ENCODE measurements at places on chromosomes 7 and 10.

DNA sequence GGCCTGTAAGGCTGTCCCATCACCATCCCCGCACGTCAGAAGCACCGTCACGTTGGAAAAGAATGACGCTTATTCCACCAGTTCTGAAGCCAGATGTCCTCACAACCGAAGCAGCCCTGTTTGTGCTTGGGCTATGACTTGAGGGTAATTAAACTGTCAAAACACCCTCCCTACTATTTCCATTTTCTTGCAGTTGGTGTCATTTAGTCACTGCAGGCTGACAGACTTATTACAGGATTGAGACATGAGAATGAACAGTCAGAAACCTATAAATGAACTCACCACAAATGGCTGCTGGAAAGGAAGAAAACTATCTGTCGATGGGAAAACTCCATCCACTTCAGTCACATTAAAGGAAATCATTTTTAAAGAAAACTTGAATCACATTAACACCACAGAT, 85.3 kb downstream of the VOPP1 start:
- no peak for DNase-seq

DNA sequence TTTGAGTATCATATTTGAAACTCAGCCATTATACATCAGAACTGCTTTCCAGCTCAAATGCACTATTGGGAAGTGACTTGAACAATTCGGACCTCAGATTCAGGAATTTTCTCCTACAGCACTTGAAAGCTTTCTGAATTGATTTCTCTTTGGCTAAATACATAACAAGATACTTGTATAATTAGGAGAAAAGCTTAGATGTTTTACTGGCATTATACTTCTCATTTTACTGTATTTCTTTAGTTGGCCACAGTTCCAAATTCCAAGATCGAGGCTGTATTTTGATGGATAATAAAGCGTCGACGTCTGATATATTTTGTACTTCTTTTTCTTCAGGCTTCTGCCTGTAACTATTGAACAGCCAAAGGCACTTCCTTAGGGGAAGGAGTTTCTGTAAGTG, 26.7 kb upstream of the LYZL2 start:
- no peak for DNase-seq

- DNase-seq, result no peak
Observed at GRCh38 chr7:114916261-114916892, 5.5 kb upstream of the MDFIC start.

DNA sequence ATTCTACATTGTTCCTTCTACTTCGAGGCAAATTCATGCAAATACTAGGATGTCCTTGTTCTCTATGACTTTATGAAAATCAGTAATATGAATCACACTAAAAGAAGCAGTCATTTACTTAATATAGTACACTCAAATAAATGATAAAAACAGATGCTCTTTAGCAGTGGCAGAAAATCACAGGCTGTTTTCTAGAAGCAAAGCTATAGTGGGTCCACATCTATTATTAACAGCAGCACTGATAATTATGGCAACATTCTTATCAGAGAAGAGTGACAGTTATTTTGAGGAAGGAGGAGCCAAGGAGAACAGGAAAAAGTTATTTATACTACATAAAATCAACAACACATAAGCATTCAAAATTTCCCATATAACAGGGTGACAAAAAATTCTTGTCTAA, 16.5 kb downstream of the KIF5B start:
- DNase-seq, result no peak

DNA sequence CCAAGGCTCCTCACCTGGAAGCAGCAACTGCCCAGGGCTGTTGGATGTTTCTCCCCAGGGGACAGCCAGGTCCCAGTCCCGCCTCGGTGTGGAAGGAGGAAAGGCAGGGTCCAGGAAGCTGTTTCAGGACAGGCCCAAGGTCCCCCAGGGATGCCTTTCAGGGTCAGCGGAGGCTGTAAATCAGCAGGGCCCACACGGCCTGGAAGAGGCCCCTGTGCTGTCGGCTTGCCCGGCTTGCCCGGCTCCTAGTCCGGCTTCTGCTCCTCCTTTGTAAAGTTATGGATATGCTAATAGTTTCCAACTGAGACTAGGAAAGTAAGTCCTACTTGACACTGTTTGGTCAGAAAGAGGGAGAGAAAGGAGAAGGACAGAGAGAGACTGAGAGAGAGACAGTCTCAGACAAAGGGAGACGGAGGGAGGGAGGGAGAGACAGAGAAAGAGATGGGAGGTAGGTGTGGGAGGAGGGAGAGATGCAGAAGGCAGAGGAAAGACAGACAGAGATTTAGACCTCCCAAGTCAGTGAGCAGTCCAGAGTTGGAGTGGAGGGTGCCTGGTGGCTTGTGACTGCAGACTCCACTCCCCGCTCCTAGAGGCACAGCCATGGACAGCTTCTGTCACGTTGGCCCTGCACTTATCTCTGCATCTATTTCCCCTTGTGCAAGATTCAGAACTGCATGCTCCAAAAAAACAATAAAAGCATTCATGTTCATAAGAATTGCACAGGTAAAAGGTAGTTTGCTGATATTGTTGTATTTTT, 10.5 kb downstream of the IKZF1 start:
- DNase-seq, result peak; percentile 41

- DNase-seq, result no peak
Observed at GRCh38 chr10:76080451-76080850, 649.0 kb downstream of the LRMDA start.

GRCh38 chr7:33410266-33410665, 280.9 kb downstream of the BBS9 start:
- no peak for DNase-seq

DNA sequence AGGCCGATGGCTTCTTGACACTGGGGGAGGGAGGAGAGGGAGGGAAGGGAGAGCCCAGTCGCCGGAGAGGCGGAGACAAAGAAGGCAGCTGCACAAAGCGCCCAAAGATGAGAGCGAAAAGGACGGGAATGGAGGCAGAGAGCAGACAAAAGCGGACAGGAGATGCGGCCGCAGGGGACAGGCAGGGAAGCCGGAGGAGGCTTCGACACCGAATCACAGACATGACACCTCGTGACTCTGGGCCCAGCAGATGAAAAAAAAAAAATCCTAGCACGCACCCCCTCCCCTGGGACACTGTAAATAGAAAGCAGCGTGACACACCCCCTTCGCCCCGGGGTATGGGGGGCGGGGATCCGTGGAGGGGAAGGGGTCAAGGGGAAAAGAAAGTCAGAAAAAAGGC, 976 bp downstream of the NAT16 start:
- peak; percentile 81 for DNase-seq

GRCh38 chr7:71497256-71497946, 365.5 kb downstream of the GALNT17 start:
- no peak for DNase-seq

DNA sequence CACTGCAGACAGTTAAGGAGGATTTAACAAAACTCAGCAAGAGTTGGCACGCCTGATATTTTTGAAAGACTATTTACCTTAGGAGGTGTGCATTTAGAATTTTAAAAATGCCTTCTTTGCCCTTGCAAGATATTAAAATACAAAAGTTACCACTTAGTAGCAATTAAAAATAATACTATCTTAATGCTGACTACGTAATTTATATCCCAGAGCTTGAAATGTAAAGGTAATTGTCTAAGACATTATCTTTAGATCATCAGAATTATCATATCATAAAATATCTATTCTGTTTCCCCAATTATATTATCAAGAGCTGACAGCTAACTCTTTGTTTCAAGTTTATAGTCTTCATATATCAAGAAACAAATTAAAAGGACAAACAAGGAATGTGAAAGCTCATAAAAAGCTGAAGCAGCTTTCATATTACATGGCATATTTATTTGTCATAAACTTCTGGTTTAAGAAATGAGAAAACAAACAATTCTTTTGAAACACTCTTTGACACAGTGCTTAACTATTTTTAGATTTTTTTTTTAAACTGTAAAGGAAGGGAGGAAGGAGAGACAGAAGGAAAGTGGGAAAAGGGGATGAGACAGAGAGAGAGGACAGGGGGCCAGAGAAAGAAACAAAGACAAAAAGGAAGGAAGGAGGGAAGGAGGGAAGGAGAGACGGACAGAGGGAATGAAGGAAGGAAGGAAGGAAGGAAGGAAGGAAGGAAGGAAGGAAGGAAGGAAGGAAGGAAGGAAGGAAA, 73.5 kb downstream of the RTKN2 start:
- DNase-seq, result no peak

DNA sequence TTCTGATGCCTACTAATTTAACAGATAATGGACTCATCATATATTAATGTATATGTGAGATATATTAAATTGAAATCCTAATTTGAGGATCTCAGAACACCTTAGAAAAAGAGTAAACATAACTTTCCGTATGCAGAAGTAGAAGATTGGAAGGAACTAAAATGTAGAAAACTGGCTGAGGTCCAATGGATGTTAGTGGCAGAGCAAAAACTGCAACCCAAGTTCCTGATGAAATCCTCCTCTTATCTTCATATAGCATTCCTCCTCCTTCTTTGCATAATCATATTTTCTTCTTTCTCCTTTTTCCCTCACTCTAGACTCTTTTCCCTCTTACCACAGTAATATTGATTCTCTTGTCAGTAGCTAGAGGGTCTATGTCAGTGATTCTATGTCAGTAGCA, 6.0 kb downstream of the INA start:
- no peak for DNase-seq

- peak; percentile 58 for DNase-seq
Observed at GRCh38 chr10:131746785-131747184, 154.0 kb upstream of the PPP2R2D start.

- DNase-seq, result no peak
Observed at GRCh38 chr7:149733924-149734790, 39.2 kb downstream of the ZNF467 start.

- no peak for DNase-seq
Observed at GRCh38 chr10:115939101-115939854, 333.7 kb downstream of the GFRA1 start.

- no peak for DNase-seq
Observed at GRCh38 chr10:96906864-96907263, 74.8 kb downstream of the LCOR start.

DNA sequence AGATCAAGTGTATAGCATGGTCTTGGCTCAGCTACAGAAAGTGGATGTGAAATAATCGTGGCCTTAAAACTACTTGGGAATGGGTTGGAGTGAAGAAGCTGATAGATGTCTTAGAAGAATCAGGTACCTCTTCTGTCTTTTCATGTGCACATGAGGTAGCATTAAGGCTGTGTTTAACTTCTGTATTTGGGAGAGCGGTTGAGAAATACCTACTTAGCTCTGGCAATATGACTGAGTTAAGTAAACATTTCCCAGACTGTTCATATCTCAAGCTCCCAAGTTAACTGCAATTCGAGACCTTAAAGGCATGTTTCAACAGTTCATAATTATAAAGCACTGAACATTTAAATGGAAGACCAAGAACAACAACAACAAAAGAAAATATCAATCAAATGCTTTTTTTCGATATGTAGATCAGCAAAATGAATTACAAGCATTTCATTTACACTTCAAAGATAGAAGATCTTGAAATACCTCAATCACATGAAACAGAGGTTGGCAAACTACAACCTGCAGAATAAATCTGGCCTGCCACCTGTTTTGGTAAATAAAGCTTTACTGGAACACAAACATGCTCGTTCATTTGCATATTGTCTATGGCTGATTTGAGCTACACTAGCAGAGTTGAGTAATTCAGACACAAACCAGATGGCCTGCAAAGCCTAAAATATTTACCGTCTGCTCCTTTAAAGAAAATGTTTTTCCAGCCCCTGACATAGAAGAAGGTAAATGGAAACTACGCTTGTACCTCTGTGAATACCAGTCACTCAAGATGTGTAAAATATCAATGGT, 337.1 kb upstream of the GLI3 start:
- no peak for DNase-seq

GRCh38 chr7:16934722-16935340, 53.0 kb upstream of the AGR3 start:
- no peak for DNase-seq

DNA sequence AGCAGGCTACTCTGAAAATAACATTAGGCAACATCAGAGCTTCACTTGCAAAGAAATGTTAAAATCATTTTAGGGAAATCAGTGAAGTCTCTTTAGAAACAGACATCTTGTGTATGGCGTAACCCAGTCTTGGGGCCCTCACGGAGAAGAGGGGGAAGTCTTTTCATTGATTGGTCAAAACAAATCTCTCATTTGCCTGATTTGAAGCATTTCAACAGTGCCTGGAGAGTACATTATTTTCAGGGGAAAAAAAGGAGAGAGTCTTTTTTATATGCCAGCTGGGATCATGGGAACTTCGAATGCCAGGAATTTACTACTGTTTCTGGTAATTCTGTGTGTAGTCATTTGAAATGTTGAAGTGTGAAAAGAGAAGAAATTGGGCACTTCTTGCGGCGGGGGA, 471.4 kb downstream of the PLXDC2 start:
- DNase-seq, result no peak

DNA sequence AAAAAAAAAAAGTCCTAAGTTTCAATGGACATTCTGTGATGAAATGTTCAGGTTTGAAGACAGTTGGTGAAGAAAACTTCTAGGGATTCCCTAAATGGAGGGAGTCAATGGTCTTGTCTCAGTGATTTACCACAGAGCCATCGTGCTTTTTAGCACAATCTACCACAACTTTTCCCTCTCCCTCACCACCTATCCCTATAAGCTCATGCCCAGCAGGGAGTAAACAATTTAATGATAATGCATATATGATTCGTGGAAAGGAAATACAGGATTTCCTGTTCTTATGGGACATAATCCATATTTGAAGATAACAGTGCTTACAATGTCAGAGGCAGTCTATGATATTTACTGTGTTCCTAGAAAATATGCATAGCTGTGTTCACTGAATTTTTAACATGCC, 38.4 kb upstream of the CD36 start:
- no peak for DNase-seq

DNA sequence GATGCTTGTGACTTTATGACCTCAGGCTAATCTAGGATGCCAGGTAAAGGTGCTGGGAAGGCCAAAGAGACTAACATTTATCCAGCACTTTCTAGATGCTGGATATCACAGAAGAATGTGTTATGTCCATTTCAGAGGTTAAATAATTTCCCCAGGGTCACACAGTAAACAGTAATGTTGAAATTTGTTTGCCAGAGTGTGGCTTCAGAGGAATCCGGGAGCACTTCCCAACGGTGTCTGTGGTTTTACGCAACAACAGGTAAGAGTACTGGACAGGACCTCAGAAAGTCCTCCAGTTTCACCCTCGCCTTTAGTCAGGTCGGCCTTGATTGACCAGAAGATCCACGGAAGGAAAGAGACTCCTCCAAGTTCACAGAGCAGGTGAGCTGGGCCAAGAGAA, 1.7 kb downstream of the SHTN1 start:
- no peak for DNase-seq

DNA sequence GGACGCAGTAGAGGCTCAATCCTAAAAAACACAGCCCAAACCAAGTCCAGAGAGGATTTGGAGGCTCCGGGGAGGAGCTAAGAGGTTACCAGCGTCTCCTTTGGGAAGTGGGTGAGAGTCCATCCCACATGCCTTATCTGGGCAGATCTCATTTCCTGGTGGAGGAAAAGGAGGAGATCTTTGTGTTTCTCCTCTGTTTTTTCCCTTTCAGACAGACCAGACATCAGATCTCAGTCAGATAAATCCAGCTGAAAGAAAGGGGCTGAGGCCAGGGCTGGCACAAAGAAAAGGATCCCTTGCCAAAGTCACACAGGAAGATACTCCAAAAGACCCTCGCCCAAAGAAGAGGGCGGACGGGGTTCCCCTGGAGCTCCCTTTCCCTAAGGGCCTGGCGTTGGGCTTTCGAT, 58.3 kb upstream of the COMTD1 start:
- DNase-seq, result peak; percentile 14
